ENCODE measurements at places on chromosomes 3 and 15.

DNA sequence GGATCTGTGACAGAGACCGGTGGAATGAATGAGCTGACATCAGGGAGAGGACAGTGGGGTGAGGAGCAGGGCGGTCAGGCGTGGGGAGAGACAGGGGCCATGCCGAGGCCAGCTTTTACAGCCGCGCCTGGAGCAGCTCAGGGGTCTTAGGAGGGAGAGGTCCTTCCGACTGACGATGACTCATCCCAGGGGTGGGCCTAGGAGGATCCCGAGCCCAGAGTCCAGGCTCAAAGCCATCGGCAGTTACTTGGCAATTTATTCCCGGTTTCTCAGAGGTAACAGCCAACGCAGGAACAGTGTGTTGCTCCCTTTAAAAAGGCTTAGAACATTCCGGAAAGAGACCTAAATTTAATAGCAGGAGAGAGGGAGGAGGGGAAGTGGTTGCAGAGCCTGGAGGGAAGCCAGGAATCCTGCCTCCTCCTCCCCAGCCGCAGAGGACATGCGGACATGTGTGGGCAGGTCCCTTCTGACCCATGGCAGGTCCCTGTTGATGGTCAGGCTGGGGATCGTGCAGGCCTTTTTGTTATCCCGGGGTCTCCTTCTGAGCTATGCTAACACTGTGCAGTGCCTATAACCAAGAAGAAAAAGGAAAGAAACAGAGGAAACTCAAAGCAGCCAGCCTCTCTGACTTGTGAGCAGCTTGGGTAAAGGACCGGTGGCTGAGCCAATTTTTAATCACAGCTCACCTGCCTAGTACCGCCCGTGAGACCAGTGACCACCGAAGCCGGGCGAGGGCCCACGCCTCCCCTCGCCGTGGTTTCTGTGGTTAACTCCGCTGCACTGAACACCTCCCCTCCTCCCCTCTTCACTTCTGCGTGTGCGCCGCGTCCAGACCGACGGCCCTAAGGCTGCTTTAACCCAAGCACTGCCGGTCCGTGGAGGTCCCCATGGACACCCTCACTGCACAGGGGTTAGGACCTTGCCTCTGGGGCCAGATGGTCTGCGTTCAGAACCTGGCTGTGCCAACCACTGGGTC lies 392.4 kb upstream of the PROK2 start:
- DNase-seq, result no peak

DNA sequence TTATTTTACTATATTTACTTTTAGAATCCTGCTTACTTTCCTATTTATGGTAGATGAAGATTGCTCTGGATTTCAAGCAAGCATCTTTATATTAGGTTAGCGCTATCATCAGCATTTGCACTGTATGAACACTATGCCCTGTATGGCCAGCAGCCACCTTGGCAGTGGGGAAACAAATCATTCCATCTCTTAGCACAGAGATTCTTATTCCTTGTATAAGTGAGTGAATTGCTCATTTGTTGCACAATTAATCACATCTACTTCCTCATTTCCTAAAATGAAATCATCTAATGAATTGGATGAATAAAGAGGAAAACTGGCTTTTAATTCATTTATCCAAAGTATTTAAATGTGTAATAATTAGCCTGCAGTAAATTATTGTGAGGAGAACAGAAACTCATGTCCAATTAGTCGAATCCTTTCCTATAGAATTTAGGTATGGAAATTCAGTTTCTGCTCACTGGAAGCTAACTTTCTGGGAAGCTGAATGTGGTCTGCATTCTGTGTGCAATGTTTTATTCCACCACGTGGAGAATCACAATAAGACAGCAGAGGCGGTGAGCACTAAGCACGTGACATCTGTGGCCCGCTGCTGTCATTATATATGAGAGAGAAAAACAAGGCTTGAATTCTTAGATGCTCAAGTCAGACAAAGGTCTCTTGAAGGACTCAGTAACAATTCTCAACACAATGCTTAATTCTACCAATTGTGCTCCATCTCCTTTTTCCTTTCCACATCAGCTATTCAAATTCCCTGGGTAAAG lies 93.4 kb downstream of the PEX5L start:
- peak; percentile 83 for DNase-seq

DNA sequence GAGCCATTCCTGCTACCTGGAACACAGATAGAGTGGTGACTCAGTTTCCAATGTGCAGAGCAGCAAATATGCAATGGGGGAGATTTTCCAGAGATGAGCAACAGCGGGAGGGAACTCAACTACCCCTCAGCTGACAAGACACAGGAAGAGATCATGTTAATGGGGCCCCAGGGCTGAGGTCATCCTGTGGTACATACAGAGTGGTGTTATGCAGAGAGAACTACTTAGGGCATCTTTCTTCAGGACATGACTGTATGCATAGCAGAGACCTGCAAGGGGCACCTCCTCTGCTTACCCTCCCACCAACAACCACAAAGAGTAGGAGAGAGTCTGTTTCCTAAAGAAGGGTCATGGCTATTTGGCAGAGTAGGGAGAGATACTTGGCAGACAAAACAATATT lies 6.8 kb upstream of the TBC1D5 start:
- DNase-seq, result no peak

- no peak for DNase-seq
Observed at GRCh38 chr3:131439084-131439483, 57.5 kb downstream of the NUDT16 start.

- no peak for DNase-seq
Observed at GRCh38 chr3:193190146-193190786, 50.8 kb upstream of the PLAAT1 start.

DNA sequence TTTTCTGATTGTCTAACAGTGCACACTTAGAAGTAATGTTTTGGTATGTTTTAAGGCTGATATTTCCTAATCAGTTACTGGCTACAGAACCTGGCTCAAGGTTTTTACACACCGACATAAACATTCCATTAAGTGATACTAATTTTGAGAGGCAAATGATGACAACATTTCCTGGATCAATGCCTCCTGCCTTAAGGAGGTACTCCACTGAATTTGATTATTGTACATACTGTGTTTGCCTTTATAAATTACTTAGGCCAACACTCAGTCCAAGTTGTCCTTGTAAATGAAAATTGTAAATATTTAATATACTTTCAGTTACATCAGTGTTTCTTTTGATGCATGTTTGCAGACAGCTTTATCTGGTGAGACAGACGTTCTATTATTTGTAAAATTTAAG lies 24.2 kb upstream of the LXN start:
- DNase-seq, result no peak

DNA sequence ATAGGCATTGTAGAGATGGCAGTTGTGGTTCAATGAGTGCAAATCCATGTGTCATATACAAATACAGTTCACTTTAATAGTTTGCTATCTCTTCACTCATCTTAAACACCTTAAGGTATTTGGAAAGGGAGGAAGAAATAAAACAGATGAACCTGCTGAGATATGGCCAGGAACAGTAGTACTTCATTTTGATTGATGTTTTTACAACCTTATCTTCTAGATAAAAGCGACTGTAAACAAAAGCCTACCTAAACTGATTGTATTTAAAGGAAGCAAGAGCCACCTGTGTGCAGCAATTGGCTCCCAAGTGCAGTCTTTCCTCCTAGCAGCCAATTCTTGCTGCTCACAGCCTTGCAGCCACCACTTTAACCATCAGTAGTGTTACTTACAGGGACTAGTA lies 217.7 kb downstream of the CDIN1 start:
- no peak for DNase-seq

DNA sequence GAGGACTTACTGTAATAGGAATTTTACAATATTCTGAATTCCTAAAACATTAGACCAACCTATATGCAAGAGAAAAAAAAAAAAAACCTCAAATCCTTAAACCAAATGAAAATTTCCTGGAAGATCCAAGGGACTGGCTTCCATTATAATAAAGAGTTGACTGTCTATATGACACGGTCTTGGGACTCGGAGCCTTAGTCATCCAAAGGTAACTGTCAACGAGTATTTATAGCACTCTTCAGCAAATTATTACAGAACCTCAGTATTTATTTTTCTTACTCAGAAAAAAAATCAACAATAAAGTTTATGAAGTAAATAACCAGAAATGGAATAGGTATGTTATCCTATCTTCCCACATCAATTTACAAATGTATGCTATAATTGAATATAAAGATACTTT lies 66.0 kb downstream of the TTBK2 start:
- DNase-seq, result no peak

DNA sequence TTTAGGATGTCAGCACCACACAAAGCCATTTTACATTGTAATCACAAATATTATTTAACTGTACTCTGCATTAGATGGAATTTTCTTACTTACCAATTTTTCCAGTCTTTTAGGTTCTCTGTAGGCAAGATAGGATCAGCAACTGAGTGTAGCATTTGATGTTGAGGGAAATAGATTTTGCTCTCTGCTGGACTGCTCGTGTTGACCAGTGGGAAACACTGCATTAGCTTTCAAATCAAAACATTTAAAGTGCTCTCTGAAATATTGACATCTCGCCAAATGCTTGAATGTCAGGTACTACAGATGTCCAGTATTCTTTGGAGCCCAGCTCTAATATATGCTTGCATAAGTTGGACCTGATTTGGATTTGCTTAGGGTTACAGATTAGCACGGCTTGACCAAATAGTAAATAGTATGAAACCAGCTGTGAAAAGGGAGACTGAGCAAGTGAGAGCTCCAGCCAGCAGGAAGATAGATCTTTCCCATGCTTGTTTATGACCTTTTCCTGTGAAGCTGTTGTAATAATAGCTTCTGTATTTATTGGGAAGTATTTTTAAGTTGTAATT lies 29.5 kb downstream of the P2RY14 start:
- no peak for DNase-seq

DNA sequence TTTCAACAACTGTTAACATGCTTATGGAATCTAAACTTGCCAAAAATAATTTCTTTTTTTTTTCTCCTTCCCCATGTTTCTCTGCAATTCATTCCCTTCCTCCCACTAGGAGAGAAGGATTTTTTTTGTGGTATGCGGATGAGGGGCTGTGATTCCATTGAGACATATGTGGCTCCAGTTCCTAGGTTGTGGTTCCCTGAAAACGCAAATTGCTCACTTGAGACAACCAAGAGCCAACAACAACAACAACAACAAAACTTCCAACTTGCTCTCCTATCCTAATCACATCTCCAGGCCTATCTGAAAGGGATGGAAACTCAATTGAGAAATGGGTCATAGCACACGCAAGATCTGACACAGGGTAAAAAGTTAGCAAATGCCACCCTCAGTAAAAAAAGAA lies 406.5 kb upstream of the TGFBR2 start:
- DNase-seq, result no peak

- no peak for DNase-seq
Observed at GRCh38 chr3:80374423-80374822, 606.6 kb upstream of the ROBO1 start.

DNA sequence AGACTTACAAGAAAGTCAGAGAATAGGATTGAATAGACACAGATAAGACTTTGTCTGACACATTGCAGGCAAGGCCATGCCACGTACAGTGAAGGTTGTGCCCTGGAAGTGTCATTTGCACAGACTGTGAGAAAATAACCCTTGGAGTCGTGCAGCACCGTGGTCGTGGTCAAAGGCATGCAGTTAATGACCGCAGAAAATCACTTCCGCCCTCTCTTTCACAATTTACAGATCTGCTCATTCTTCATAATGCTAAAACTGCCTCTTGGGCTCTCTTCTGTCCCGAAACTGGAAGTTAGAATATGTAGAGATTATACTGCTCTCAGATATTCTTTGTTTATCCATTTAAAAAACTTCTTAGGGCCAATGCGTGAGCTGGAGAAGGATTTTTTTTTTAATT lies 73.2 kb upstream of the CTXND1 start:
- no peak for DNase-seq

DNA sequence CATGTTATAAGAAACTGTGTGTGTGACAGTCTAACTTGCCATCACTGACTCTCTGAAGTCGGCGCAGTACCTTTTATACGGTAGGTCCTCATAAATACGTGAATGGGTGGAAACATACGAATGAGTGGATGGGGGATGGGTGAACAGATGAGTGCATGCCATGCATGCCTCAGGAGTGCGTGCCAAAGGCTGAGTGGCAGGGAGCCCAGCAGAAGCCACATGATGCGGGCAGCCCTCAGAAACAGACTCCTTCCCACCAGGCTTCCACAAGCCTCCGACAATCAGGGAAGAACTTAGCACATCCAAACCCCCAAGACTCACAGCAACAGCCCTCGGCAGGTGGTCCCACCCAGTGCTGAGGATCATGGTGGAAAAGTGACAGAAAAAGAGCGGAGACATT lies 16.7 kb downstream of the HCN4 start:
- peak; percentile 17 for DNase-seq

DNA sequence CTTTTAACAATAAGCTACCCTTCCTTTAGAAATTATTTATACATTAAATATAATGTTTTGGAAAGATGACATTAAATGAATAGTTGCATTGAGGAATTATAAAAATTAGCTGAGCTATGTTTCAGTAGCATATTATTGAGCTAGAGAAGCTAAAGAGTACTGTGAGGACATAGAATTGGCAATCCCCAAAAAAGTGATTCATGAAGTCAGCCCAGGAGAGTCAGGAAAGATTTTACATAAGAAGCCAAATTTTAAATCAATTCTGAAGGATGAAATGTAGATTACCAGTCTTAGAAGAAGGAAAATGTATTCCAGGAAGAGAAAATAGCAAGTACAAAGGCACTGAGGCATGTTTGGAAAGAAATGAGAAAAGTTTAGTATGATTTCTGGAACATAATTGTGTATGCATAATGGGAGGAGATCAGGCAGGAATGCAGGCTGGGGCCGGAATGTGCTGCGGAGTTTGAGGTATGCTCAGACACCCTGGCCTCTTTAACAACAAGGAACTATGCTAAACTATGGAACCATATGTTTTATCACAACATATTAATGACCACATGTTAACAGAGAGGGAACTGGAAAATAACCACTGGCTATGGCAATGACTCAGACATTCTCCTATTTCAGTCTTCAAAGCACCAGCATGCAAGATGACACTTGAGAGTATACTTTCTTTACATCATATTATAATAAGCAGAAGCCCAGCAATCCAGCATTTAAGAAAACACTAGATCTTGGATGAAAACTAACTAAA lies 103.3 kb upstream of the COL8A1 start:
- no peak for DNase-seq

DNA sequence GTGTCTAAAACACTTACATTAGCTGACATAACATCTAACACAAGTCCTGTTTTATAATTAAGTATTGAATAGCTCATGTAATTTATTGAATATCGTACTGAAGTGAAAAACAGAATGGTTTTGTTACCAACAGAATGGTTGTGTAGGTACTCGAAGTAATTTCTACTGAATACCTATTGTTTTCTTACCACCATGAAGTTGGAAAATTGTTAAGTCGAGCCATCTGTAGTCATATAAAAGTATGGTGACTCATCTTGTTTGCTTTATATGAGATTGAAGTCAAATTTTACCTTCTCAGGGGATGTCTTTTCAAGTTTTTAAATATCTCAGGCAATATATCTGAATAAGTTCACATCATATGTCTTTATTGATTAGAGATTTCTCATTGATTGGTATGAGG lies 37.6 kb downstream of the PIAS1 start:
- no peak for DNase-seq
